ENCODE measurements at places on chromosomes 1 and 21. TPM values are rescaled to one million over a fixed set of nuclear protein-coding genes. Genes with fewer than 3 reads are reported as not detected.

DNA sequence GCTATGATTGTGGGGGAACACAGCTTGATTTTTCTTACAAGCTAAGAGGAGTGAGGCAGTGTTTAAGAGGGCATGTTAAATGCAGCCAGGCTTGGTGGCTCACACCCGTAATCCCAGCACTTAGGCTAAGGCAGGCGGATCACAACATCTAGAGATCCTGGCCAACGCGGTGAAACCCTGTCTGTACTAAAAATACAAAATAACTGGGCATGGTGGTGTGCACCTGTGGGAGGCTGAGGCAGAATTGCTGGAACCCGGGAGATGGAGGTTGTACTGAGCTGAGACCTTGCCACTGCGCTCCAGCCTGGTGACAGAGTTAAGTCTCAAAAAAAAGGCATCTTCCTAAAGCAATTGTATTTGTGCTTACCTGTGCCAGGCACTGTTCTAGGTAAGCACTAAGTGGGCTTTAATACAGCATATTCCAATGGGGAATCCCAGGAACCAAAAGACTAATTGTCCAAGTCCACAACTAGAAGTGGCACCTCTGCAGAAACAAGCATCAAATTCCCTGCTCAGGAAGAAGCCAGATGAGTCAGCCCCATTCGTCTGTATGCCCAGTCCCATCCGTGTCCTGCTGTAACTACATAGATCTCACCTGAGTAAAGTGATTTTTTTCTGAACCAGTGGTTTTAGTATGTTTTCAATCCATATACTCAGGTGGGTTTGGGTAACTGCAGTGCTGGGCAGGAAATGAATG is 4.6 kb downstream of the RCC1 start:
- no peak for DNase-seq

GRCh38 chr1:165856021-165856420 is 28.6 kb downstream of the UCK2 start:
- no peak for DNase-seq

- no peak for DNase-seq
Measured at GRCh38 chr1:111631502-111631901, 11.9 kb downstream of the RAP1A start.

DNA sequence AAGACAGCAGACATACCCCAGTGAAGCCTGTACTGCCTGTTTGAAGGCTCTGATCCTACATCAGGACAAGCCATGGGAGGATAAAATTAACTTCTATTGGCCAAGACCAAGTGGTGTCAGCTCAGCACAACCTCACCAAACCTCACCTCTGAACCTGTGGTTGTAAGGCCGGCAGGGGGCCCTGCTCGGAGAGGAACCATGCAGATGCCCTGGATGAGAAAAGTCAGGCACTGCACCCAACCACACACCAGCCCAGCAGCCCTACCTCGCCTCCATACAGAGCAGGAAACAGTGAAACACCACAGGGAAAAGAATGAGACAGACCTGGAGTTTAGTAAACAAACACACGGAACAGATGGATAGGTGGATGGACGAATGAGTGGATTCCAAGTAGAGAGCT is 70.0 kb upstream of the PAX7 start:
- no peak for DNase-seq

DNA sequence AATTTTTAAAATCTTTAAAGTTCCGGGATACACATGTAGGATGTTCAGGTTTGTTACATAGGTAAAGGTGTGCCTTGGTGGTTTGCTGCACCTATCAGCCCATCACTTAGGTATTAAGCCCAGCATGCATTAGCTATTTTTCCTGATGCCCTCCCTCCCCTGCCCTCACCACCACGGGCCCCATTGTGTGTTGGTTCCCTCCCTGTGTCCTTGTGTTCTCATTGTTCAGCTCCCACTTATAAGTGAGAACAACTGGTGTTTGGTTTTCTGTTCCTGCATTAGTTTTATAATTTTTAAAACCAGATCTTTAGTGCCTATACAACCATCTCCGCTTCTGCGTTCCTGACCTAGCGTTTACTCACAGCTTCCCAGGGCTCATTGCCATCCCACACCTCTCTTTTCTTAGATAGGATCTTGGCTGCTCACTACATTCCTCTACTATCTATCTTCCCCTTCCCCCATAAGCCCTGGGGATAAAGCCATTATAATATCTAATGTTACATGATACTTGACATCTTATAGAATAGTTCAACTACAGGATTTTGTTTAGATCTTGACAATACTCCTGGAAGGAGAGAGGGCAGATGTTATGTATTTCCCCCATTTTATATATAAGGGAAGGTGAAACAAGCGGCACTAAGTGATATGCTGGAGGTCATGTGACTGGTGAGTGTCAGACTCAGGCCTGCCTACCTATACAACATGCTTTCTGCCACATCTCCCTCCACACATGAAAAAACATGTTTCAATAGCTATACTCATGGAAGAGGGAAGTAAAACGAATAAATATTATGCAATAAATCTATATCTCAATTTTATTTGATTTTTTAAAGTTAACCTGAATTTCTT is 52.3 kb upstream of the DNAJC6 start:
- no peak for DNase-seq

Gene DCST1
- not detected for polyA plus RNA-seq
